ENCODE measurements at places on chromosomes 7 and 10. TPM values are rescaled to one million over a fixed set of nuclear protein-coding genes. Genes with fewer than 3 reads are reported as not detected.

- no peak for DNase-seq
Observed at GRCh38 chr10:120345186-120345585, 111.8 kb upstream of the PLPP4 start.

DNA sequence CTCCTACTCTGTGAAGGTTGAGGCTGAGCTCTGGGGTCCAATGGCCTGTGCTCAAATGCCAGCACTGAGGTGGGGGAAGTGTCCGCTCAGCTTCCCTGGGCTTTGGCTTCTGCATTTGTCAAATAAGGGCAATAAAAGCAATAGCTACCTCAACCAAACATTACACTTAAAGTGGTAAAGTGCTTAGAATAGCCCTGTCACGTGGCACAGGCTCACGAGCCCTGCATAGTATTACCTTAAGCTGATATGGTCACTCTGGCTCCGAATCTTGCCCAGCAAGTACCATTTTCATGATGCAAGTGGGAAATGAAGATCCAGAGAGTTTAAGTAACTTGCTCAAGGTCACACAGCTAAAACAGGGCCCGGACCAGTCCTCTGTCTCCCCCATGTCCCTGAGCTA, 451.1 kb upstream of the ZMIZ1 start:
- no peak for DNase-seq

DNA sequence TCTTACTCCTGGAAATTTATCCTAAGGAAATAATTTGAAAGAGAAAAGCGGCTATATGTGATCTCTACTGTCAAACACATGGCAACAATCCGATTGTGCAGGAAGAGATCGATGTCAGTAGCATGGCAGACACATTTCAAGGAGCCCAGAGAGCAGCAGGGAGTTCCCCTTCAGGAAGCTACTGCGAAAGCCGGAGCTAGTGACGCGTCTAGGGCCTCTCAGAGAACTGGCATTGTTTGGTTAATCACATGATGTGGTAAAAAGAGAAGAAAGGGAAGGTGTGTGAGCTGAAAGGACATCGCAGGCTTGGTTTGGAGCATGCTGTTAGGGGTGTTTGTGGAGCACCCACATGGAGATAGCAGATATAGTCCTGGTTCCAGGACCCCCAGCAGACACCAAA, 74.9 kb downstream of the BEND7 start:
- no peak for DNase-seq

DNA sequence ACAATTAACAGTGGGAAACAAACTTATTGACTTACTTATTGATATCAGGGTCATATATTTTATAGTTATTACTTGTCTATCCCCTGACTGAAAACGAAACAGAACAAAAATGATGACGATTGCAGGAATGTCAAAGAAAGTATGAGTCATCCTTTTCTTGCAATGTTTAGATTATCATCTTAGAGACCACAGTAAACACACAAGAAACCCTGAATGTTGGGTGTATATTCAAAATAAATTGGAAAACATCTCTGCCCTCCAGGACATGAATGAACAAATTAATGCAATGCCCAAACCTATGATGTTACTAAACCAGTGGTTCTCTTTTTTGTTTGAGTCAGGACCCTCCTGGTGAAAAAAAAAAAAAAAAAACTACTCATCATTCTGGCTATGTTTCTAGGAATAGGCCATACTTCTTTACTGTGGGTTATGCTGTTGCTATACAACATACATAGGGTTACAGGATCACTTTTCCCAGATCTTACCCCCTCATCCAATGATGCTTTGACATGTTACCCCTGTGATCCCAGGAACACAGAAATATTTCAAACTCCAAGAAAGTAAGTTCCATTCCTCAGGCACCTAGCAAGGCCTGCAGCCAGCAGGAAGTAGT, 623.4 kb upstream of the IGFBP3 start:
- no peak for DNase-seq

DNA sequence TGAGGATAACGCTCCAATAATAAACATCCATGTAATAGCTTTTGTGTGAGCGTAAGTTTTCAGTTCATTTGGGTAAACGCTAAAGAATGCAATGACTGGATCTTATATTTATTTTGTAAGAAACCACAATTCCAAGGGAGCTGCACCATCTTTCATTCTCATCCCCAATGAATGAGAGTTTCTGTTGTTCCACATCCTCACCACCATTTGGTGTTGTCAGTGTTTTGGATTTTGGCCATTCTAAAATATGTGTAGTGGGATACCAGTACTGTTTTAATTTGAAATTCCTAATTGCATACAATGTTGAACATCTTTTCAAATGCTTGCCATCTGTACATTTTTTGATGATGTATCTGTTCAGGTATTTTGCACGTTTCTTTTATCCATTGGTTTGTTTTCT, 50.9 kb upstream of the SEMA3D start:
- no peak for DNase-seq

DNA sequence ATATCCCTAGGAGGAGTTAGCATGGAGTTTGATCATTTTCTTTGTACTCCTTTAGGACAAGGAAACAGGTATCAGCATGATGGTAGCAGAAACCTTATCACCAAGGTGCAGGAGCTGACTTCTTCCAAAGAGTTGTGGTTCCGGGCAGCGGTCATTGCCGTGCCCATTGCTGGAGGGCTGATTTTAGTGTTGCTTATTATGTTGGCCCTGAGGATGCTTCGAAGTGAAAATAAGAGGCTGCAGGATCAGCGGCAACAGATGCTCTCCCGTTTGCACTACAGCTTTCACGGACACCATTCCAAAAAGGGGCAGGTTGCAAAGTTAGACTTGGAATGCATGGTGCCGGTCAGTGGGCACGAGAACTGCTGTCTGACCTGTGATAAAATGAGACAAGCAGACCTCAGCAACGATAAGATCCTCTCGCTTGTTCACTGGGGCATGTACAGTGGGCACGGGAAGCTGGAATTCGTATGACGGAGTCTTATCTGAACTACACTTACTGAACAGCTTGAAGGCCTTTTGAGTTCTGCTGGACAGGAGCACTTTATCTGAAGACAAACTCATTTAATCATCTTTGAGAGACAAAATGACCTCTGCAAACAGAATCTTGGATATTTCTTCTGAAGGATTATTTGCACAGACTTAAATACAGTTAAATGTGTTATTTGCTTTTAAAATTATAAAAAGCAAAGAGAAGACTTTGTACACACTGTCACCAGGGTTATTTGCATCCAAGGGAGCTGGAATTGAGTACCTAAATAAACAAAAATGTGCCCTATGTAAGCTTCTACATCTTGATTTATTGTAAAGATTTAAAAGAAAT, 4.8 kb downstream of the BAMBI start:
- DNase-seq = no peak

Gene ODAD2
- 4.3 TPM for total RNA-seq

Gene AS3MT
- 6.2 TPM for total RNA-seq

DNA sequence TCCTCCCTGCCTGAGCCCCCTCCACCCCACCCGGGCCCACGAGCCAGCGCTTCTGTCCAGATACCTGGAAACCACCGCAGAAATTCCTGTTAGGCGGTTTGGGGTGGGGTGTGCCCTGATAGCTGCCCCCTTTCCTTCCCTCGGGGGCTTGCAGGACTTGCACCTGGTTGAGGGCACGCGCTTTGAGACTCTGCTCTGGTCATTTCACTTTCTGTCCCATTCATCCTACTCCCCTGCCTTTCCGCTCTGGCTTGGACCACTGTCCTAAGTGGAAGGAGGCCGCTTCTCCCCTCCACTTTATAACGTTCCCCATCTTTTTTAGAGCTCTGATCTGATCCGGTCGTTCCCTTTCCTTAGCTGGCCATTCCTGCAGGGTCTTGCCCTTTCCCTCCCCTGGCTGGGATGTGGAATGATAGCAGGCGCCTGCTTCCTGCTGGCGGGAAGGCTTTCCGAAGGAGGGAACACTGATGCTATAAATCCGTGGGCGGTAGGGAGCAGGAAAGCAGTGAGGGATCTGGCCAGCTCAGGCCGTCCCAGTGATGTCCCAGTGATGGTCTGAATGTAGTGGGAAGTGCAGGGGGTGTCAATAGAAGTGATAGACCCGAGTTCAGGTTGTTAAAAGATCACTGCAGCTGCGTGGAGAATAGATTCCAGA, 852 bp upstream of the PRKAR1B start:
- DNase-seq = no peak

- DNase-seq = no peak
Observed at GRCh38 chr10:66045859-66046258, 880.0 kb upstream of the LRRTM3 start.

DNA sequence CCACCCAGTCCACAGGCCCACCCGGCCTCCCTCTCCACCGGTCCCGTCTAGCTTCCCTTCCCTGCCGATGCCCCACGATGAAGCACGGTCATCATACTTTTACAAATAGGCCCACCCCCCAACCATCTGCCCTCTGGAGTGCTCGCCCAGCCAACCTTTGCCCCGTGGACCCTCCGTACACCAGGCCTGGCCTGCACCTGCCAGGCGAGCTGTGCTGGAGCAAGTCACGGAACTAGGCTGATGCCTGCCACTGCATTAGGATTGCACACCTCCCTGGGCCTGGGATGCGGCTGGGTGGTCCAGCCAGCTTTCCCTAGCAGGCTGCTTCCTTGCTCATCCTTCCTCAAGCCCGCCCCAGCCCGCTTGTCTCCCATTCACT, 44.7 kb downstream of the PPIF start:
- no peak for DNase-seq

Gene STEAP1
- total RNA-seq = 15.6 TPM

Data from thoracic aorta (tissue), 2 donors.